ENCODE measurements at places on chromosomes 16 and 17.
A peak's percentile ranks its signal among the peaks of the same experiment; 100 is the strongest.

DNA sequence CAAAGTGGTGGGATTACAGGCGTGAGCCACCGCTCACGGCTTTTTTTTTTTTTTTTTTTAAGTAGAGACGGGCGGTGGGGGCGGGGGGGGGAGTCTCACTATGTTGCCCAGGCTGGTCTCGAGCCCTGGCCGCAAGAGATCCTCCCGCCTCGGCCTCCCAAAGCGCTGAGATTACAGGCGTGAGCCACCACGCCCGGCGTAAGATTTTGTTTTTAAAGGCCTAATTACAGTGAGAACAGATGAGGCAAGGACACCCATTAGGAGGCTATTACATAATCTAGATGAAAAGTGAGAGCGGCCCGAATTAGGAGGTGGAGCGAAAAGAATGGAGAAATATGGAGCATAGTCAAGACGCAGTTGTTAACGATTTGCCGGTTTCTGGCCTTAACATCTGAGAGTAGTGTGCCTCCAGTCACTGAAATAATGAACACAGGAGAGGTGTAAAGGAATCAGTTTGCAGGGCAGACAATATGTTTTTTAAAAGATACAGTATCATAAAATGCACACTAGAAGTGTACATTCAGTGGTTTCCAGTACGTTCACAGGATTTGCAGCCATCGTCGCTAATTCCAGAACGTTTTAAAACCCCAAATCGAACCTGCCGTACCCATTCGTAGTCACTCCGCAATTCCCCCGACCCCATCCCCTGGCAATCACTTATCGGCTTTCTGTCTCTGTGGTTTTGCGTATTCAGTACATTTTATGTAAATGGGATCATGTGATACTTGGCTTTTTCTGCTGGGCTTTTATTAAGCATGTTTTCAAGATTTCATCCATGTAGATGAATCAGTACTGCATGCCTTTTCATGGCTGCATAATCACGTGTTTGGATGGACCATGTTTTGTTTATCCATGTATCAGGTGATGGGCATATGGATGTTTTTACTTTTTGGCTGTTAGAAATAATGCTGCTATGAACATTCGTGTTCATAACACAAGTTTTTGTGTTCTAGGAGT lies 1.4 kb upstream of the SLX4 start:
- no peak for DNase-seq

- DNase-seq: no peak
Observed at GRCh38 chr16:60166111-60166510, 1432.0 kb upstream of the GOT2 start.

DNA sequence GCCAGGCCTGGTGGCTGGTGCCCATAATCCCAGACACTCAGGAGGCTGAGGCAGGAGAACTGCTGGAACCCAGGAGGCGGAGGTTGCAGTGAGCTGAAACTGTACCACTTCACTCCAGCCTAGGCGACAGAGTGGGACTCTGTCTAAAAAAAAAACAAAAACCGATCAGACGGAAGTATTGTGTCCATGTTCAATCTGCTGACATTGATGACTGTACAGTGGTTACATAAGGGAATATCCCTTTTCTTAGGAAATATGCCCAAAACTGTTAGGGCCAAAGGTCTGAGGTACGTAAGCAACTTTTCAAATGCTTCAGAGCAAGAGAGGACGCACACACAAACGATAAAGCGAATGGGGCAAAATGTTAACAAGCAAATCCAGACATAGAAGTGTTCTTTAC lies 69.8 kb upstream of the DNAH17 start:
- no peak for DNase-seq

DNA sequence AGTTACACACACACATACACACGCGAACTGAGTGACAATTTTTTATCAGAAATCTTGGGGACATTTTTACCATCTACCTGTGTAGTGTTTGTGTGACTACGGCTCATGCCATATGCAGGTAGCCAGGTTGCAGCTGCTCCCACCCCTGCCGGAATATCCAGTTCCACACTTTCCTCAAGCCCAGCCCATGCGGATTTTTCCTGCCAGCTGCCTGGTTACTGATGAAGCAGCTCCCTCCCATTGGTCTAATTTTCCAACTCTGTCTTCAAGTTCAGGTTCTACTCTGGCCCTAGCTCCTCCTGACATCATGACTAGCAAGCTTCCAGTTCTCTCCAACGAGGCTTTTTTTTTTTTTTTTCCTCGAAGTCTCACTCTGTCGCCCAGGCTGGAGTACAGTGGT lies 4.8 kb downstream of the GSG1L2 start:
- no peak for DNase-seq

- DNase-seq: no peak
Observed at GRCh38 chr17:17513626-17514025, 17.4 kb upstream of the RASD1 start.

DNA sequence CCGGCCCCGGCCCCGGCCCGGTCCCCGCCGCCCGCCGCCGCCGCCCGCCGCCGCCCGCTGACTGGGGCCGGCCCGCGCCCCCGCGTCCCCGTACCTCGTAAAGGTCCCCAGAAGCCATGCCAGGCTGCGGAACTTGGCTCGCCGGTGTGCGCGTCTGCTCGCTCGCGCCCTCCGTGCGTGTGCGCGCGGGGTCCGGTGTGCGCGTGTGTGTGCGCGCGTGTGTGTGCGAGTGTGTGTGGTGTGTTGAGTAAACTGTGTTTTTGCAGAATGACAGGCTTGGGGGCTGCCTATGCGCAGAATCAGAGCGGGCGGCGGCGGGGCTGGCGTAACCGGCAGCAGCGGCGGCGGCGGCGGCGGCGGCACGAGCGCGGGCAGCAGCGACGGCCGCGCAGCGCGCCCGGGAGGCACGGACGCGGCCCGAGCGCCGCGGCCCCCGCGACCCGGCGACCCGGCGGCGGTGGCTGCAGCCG lies 307 bp downstream of the CDYL2 start:
- peak; percentile 60 for DNase-seq

DNA sequence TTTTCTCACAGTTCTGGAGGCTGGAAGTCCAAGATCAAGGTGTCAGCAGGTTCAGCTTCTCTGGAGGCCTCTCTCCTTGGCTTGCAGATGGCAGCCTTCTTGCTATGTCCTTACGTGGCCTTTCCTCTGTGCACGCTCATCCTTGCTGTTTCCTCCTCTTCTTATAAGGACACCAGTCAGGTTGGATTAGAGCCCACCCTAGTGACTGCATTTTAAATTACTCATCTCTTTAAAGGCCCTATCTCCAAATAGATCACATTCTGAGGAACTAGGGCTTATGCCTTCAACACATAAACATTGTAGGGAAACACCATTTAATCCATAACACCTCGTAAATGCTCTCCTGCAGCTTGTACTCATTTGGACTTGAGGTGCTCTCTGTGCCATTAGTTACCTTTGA lies 36.3 kb downstream of the DHRS7C start:
- DNase-seq: no peak

DNA sequence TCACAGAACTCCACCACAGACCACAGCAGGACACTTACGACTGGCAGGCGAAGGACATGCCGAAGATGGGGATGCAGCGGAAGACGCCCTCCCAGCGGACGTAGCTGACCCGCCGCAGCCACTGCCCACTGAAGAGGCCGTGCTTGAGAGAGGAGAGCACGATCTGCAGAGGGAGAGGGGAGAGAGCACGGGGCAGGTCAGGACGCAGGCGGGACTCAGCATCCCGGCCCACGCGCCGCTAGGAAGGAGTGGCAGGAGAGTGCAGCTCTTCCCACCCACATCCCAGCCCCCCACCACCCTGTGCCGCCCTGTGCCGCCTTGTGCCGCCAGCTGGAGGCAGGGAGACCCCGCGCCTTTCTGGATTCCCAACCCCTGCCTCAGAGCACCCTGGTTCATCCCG lies 14.5 kb downstream of the SLC38A10 start:
- DNase-seq: no peak

DNA sequence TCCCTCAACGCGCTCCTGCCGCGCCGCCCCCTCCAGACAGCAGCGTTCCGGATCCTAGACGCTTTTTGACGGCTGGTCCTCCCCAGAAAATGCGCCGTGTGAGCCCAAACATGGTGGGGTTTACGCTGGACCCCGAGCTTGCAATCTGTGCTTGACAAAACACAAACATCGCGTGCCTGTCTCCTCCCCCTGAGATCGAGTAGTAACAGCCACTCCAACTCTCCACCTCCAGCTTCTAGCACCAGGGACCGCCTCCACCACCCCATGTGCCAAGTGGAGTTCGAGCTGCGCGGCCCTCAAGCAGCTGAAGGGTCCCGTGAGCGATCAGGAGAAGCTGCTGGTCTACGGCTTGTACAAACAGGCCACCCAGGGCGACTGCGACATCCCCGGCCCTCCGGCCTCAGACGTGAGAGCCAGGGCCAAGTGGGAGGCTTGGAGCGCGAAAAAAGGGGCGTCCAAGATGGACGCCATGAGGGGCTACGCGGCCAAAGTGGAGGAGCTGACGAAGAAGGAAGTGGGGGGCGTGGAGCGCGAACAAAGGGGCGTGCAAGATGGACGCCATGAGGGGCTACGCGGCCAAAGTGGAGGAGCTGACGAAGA lies 656 bp upstream of the GEMIN4 start:
- DNase-seq: no peak

DNA sequence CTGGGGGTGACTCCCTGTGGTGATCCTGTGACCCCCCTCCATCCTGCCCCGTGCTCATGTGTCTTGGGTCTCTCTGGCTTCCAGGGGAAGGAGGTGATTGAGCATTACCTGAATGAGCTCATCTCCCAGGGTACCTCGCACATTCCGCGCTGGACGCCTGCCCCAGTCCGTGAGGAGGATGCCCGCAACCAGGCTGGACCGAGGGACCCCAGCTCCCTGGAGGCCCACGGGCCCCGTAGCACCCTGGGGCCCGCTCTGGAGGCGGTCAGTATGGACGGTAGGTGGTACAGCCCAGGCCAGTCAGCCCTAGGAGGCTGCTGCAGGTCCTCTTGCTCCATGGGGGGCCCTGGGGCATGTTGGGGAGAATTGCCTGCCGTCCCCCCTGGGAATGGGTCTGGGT lies 33.6 kb downstream of the SEC14L5 start:
- DNase-seq: no peak

- no peak for DNase-seq
Observed at GRCh38 chr17:35801583-35802224, 6.3 kb upstream of the MMP28 start.

DNA sequence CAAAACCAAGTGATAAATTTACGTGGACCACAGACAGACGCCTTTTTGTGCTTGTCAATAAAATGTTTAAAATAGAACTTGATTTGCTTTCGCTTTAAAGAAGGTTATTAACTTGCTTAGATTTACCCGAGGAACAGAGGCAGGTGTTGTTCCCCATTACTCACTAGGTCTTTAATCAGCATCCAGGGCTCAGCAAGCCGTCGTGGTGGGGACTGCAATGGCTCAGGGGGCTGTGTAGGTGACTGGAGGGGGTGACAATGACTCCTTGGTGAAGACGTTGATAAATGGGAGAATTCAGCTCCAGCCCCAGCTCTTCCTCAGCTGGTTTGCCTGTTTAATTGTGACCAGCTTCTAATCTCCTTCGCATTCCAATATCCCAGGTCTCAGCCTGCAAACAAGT lies 231.4 kb downstream of the TMEM114 start:
- DNase-seq: no peak

DNA sequence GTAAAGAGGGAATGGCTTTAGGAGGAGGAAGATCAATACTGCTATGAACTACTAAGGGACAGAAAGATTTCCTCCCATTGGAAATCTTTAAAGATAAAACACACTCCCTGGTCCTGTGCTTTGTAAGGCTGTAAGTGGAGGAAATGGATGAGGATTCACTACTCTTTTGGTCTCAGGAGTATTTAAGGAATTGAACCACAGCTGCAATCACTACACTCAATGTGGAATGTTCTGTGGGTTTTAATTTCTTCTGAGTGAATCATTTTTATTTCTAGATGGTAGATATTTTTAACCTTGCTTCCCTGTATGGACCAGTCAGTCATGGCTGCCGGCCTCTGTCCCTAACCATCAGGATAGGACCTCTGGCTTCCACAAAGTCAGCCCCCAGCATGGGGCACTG lies 65.6 kb downstream of the SDR42E1 start:
- DNase-seq: no peak

- no peak for DNase-seq
Observed at GRCh38 chr17:51372345-51373004, 112.1 kb downstream of the UTP18 start.

All from stimulated activated CD4-positive, alpha-beta T cell treated with anti-CD3 and anti-CD28 coated beads, Interleukin-1b, Interleukin-23, amount 100 ng/mL, for 4 hours (primary cell).